NT2/D1 (cell line): ENCODE measurements at places on chromosomes 2 and 18.
A peak's percentile ranks its signal among the peaks of the same experiment; 100 is the strongest.

- no peak for DNase-seq
Observed at GRCh38 chr2:234488913-234489451, 7.9 kb downstream of the ARL4C start.

- no peak for DNase-seq
Observed at GRCh38 chr2:164203131-164203530, 418.2 kb downstream of the GRB14 start.

GRCh38 chr2:111118981-111119821, 1.5 kb upstream of the BCL2L11 start:
- no peak for DNase-seq

- DNase-seq: no peak
Observed at GRCh38 chr2:113219889-113220641, 46.3 kb downstream of the PSD4 start.

- DNase-seq: no peak
Observed at GRCh38 chr18:470661-471501, 29.6 kb downstream of the COLEC12 start.

DNA sequence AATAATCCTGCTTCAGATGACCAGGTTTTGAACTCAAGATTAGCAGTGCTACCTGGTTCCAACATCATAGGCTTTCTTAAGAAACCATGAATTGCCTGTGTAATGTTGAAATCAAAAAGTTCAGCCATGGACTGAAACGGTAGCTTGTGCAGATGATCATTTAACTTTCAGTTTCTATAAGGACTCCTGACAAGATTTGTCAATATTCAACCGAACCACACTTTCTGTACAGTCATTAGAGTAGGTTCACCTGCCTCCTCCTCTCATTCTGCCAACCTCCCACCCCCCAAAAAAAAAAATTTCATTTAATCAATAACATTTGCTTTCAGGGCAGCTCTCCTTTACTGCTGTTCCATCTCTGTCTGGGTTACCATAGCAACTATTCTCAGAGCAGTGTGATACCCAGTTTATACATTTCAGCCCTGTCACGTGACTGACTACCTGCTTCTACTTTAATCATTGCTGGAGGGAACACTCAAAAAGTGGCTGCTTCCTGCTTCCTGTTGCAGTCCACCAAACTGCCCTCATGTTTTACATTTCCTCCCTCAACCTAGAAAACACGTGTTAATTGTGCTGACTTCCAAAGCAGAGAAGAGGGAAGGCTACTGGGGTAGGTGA, 275.5 kb downstream of the SS18 start:
- DNase-seq: no peak

DNA sequence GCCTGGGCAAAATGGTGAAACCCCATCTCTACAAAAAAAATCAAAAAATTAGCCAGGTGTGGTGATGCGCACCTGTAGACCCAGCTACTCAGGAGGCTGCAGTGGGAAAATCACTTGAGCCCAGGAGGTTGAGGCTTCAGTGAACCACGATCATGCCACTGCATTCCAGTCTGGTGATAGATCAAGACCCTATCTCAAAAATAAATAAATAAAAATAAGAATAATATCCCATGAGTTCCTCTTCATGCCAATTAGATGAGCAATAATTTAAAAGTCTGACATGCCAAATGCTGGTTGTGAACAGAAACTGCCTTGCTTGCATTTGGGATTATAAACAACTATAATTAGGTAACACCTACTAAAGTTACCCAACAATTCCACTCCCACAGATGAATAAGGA, 22.1 kb upstream of the ANKRD44 start:
- no peak for DNase-seq

GRCh38 chr2:181806039-181806392, 85.5 kb upstream of the ITPRID2 start:
- no peak for DNase-seq

- no peak for DNase-seq
Observed at GRCh38 chr2:234951664-234952269, at the start of gene SH3BP4. Gene SH3BP4, plus strand, starts transcription at chr2:234952017. Its CDS starts 82,986 bp downstream, at chr2:235035003.

DNA sequence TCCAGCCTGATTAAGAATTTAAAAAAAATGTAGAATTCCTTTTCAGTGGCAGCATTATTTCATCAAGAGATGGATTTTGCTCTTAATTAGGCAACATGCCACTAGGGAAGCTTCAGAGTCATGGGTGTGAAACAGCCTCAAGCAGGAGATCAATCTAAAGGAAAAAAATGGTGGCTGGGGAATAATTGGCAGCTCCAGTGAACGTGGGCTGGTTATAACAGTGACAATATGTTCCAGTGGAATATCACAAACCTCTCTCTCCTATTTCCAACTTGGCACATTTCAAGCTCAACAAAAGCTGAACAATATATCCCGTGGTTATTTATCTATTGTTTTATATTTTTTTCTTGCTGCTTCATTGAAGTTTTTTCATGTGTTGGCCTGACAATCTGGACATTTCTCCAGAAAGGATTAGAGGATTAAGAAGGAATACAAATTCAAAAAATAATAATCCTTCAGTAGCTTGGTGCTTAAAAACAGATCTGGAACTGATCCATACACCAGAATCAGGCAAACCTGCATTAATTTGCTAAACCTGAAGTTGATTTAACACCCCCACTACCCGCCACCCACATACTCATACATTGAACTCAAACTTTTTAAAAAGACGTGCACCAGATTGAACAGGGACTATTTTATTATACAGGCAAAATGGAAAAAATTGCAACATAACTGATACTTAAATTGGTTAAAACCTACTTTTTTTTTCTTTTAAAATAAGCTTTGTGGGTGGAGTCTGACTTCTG, 255.9 kb upstream of the SPRED2 start:
- no peak for DNase-seq

DNA sequence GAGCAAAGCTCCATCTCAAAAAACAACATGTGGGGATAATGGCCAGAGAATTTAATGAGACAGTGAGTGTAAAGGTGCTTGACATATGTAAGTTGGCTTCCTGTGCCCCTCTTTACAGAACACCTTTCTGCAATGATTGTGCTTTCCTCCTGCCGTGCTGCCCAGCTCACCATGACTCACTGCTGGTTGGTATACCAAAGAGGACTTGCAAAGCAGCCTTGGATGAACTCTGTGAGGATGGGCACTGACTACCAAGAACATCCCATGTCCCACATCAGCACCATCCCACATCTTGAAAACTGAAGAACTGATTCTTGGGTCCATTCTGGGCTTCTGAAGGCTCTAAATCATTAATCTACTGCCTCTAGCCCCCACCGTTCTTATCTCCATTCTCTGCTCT, 52.2 kb downstream of the NGEF start:
- DNase-seq: no peak

GRCh38 chr2:210762604-210763588, 206.5 kb downstream of the CPS1 start:
- DNase-seq: peak; percentile 63

DNA sequence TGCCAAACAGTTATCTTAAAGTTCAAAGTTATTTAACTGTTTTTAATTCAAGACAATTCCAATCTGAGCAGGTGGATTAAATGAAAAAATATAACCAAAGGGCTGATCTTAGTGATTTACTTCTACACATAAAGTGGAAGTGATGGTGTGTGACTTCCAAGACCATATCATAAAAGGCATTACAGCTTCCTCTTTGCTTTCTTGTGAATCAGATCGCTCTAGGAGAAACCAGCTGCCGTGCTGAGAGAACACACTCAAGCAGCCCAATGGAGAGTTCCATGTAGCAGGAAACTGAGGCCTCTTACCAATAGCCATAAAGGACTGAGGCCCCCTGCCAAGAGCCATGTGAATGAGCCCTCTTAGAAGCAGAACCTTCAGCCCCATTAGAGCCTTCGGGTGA, 197.4 kb downstream of the NBAS start:
- DNase-seq: no peak

GRCh38 chr2:16537347-16537746, 128.3 kb downstream of the CYRIA start:
- DNase-seq: no peak

- DNase-seq: no peak
Observed at GRCh38 chr18:2532797-2533196, 38.5 kb downstream of the METTL4 start.

GRCh38 chr18:74416124-74416523, 41.0 kb downstream of the DIPK1C start:
- DNase-seq: no peak

DNA sequence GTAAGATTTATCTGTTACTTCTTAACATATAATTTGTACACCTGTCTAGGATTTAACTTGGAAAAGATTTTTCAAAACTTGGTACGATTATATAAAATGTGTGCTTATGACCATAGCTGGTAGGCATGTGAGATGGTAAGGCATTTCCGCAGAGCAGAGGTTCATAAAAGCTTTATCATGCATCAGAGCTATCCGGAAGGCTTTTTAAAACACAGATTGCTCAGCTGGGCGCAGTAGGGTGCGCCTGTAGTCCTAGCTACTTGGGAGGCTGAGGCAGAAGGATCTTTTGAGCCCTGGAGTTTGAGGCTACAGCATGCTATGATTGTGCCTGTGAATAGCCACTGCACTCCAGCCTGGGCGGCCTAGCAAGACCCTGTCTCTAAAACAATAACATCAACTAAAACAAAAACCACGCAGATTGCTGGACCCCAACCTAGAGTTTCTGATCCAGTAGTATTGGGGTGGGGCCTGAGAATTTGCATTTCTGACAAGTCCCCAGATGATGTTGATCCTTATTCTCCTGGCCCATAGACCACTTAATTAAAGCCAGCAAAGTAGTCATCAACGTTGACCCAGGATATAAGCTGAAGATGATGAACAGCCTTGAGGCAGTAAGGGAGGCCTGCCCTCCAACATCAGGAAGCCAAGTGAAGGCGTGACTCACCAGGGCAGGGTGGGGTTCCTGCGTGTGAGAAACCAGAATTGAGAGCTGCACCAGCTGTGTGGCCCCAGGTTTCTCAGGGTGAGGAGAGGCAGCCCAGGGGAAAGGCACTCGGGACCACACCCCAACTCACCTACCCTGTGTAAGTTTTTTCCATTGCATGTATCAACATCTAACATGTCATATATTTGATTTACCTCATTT, 21.6 kb upstream of the SLC20A1 start:
- no peak for DNase-seq

- no peak for DNase-seq
Observed at GRCh38 chr2:23492921-23493320, 107.9 kb downstream of the KLHL29 start.

GRCh38 chr2:102385522-102385921, 29.9 kb downstream of the IL18R1 start:
- no peak for DNase-seq

- DNase-seq: no peak
Observed at GRCh38 chr18:74791501-74792194, 194.0 kb downstream of the ZNF407 start.

GRCh38 chr18:7141287-7141686, 23.7 kb upstream of the LAMA1 start:
- no peak for DNase-seq

DNA sequence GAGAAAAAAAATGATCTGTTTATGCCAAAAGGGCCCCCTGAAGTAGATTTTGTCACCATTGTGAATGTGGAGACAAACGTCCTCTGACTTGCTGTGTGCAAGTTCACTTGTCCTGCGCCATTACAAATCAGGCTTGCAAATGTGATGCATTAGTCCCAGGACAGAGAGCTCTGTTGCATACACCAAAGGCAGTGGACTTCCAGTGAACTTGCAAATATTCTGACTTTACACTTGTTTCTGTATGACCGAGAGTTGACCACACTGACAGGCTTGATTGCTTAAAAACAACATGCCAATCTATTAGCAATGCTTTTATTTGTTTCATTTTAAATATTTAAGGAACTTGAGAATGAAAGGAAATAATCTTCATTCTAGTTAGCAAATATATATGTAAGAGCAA, 293.2 kb downstream of the PLCL1 start:
- DNase-seq: no peak

DNA sequence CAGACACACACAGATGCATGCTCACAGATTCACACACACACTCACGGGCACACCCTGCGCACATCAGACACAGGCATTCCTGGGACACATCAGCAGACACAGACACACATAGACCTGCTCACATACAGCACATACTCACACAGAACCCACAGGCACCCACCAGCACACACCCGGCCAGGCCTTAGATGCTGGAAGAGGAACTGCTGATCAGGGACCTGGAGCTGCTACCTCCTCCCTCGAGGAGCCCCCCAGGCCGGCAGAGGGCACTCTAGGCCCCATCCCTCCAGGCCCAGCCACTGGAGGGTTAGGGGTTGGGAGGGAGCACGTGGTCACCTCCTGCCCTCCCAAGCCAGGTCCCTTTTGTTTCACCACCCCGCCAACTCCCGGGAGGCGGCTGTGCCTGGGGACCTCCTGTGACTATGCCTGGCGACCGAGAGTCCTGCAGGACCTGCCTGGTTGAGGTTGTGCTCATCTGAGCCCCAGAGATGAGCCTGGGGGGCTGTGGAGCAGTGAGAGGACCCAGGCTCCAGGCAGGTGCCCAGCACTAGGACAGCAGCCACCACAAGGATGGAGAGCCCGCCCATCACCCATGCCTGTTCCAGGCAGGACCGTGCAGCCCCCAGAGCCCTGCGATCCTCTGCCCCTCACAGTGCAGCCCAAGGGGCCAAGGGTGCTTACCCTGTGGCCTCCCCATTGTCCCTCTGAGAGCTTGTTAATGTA, 21.0 kb upstream of the PTMA start:
- no peak for DNase-seq

DNA sequence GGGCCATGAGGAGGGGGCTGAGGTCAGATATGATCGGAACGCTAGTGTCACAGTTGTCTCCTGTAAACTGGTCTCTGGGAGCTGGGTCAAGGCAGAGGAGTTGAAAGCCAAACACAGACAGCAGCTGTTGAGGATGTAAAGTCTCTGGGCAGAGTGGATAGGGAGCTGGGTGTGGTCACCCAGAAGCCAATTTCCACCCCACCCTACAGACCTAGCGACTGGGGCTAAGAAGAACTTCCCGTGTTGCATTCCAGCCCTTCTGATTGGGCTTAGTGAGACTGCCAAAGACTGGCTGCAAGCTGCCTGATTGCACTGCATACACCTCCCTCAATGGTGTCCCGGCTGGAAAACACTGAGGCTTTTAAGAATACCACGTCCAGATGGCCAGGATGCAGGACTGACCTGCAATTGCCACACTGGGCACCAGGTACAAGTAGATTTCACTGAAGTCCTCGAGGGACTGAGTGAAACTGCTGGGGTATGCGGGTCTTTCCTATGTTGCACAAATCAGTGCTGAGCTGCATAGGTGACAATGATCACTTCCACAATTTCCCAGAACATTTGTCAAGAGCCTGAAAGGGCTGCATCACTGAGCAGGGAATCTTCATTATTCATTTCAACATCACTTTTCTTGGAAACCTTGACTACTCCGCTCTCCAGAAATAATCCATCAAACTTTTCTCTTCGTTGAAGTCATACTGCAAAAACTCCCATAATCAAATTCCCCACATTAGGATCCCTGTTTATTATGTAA, 43.1 kb upstream of the EML4 start:
- DNase-seq: no peak
